GOT3 (cell line): ENCODE measurements at places on chromosomes 6 and 20.

DNA sequence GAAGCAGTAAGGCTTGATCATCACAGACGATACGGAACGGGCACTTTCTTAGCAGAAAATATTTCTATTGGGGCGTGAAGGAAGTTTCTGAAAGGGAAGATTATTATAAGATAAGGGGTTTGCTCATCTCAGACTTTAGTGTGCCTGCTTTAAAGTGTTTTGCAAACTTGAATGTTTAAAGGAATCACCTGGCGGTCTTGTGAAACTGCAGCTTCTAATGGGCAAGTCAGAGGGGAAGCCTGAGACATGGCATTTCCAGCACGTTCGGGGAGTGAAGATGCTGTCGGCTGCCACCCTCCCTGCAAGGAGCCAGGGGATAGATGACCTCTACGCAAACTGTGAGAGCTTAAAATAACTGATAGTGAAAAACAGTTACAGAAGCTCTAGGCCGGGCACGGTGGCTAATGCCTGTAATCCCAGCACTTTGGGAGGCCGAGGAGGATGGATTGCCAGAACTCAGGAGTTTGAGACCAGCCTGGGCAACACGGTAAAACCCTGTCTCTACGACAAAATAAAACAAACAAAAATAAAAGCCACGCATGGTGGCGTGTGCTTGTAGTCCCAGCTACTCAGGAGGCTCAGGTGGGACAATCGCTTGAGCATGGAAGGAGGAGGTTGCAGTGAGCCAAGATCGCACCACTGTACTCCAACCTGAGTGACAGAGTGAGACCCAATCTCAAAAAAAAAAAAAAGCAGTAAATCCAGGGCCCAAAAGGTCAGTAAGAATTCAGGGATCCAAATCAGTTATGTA, 2.3 kb upstream of the KIF16B start:
- no peak for DNase-seq

DNA sequence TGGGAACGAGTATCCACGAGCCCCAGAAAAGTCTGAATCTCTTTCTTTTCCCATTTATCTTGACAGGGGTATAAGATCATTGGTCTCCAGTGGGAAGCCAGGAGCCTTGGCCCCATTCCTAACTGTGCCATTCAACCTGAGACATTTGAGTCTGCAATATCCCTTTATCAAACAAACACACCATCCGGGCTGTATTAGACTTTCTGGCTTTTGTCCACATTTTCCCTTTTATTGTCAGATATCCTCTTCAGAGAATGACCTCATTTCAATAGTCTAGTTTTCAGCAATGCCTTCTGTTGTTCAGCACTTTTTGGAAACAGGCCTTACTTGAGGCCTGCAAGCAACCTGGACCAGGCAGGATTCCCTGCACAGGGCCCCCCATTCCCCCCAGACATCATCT, 15.7 kb downstream of the BPIFA1 start:
- no peak for DNase-seq

- no peak for DNase-seq
Observed at GRCh38 chr20:33554914-33555420, 65.1 kb downstream of the CBFA2T2 start.

DNA sequence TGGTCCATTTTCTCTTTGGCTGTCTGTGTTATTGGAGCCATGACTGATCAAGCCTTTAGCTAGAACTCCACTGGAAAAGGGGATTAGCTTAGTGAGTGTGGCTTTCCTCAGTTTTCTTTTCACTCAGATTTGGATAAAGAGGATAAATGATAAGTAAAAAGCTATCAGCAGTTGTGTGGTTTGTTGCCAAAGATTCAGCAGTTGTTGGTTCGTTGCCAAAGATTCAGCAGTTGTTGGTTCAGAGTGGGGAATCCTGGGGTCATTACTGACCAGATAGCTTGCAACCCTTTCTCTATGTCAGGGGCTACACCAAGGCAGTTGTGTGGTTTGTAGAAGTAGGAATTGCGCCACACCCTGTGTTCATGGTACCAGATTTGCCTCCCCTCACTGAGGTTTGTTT, 107.7 kb upstream of the SCP2D1 start:
- DNase-seq: no peak

- DNase-seq: no peak
Observed at GRCh38 chr6:111294374-111294967, 188.5 kb downstream of the REV3L start.

DNA sequence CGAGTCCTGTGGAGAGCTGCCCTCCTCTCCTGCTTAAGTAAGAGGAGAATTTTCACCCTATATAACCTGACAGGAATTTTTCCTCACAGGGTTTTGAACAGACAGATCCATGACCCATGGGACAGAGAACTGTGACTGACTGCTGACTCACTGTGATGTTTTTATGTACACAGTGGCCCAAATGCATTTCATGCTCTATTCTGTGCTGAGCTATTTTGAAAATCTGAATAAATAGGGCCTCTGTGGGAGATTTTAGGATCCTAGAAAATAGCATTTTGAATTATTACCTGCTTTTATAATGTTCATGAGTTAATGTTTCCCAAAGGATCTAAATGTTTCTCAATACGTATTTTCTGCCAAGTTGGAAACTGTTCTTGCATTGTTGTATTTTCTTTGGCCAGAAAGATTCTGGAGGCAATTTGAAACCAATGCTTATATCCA, 577.4 kb downstream of the HTR1B start:
- no peak for DNase-seq

- DNase-seq: no peak
Observed at GRCh38 chr20:47493963-47494293, 7.8 kb upstream of the NCOA3 start.

- no peak for DNase-seq
Observed at GRCh38 chr6:25035512-25036435, 100.0 kb upstream of the RIPOR2 start.

GRCh38 chr6:84282550-84282949, 55.1 kb upstream of the CEP162 start:
- DNase-seq: no peak

DNA sequence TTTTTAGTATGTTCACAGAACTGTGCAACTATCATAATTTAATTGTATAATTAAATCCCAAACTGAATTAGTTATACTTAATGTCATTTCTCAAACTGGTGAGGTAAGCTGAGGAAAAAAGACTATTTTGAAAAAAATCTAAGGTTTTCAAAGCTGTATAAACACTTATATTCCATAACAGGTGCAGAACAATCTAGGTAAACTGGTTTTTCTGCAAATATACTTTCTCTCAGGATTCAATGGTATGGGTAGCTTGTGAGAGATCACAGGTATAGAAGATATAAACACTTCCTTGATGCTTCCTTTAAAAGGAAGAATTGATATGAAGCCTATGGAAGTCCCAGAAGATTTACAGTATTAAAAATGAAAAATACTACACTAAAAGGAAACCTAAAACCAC, 33.7 kb downstream of the NOL7 start:
- no peak for DNase-seq

- no peak for DNase-seq
Observed at GRCh38 chr20:2084703-2085102, 16.9 kb upstream of the STK35 start.

- no peak for DNase-seq
Observed at GRCh38 chr6:82211326-82211725, 36.2 kb downstream of the IBTK start.

GRCh38 chr20:16752082-16752481, 3.9 kb downstream of the OTOR start:
- DNase-seq: no peak

GRCh38 chr20:56574531-56575142, 41.6 kb downstream of the FAM209B start:
- no peak for DNase-seq

- DNase-seq: no peak
Observed at GRCh38 chr6:56482525-56482924, 160.2 kb downstream of the DST start.

- no peak for DNase-seq
Observed at GRCh38 chr6:41546866-41547798, 951 bp downstream of the FOXP4 start.

- no peak for DNase-seq
Observed at GRCh38 chr6:97412511-97412910, 129.5 kb upstream of the MMS22L start.

DNA sequence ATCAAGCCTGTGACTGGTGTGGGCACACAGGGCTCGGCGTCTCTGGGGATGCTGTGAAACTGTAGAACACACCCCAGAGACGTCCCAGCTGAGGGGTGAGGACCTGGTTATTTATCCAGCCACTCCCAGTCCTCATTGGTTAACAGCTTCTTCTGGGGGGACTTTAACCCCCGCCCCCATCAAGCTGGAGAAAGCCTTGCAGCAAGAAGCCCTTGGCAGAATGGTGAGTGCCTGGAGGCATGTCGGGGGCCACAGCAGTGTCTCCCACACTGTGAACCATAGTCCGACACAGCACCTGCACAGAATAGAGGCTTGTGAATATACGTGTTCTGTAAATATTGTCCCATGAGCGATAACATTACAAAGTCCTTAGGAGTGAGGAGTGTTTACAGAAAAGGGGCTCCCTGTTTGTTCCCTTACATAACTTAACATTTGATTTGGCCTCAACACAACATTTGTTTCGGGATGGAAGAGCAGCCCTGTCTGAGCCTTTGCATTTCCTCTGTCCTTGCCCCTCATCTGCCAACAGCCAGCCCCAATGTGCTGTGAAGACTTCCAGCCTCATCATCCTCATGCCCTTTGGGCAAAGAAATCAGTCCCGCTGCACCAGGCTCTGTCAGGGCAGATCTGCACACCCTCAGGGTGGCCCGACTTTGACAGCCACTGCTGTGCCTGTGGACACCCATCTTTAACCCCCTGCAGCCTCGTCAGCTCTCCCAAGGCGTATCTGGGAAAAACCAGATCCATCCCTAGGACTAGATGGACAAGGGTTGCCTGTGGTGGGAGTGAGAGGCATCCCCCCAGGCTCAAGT, 2.2 kb upstream of the RRBP1 start:
- DNase-seq: no peak

- DNase-seq: no peak
Observed at GRCh38 chr6:133701633-133702331, 187.1 kb upstream of the TCF21 start.

DNA sequence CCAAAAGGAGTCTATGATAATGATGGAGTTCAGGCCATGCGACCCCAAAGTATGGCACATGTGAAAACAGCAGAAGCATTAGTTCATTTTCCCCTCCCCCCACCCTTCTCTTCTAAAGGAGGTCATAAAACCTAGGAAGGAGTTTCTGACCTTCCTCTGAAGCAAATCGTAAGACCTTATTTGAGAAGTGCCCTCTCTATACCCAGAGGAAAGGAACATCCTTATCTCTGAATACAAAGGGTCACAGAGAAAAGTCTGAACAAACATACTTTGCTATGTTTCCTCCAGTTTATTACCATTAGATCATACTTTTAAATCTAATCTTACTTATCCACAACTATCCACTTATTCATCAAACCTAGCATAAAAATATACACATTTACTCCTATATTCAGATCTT, 48.6 kb downstream of the SLX4IP start:
- DNase-seq: no peak

DNA sequence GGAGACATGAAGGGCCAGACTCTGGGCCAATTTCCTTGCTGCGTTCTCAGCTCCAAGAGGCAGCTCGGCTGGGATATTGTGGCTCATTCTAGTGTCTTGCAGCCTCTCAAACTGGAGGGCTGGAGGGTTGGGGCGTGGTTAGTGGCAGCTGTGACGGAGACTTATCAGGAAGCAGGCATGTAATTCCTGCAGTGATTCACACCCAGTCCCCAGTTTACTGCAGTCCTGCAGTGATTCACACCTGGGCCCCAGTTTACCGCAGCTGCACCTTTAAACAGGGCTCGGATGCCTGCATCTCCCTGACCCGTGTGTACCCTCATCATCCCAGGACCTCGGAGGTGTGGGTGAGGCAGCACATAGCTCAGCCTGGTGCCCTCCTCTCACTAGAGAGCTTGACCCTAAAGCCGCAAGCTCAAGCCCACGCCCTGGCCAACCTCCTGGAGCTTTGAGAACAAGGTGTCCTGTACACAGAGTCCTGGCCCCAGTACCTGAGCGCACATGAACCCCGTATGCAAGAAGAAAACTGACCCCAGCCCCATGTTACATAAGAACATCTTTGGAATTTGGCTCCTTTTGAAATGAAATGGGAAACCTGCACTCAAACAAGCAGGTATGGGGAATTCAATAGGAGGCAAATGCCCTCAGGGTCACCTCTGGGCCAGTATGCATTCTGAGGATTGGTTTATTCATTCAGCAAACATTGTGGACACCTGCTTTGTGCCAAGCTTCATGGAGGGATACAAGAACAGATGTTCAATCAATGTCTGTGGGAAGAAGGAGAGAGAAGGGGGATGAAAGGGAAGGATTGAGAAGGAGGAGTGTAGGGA, 55.3 kb upstream of the FAM83D start:
- no peak for DNase-seq

DNA sequence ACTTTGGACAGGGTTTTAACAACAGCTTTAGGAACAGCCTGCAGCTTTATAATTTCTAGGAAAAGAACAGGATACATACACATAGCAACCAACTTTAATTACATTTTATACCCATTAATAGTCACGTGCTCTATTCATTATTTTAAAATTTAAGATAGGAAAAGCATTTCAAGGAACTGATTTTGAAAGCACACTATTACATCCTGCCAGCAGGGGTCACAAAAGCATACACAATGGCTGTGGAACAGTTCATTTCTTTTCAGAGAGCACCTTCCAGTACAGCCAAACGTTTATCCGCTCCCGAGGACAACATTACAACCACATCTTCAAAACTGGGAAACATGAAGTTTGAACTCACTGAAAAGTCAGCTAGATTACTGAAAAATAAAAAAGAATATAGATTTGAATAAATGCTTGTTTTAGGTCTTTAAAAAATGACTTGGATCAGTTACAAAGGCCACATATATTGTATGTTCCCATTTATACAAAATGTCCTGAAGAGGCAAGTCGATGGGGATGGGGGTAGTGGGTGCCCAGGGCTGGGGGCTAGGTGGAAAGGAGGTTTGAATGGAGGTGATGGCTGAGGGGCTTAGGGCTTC, 104.6 kb upstream of the EXOC2 start:
- DNase-seq: no peak

GRCh38 chr6:141463237-141463977, 669.3 kb upstream of the GJE1 start:
- DNase-seq: no peak

- DNase-seq: no peak
Observed at GRCh38 chr20:64099086-64099786, 8.1 kb downstream of the NPBWR2 start.

DNA sequence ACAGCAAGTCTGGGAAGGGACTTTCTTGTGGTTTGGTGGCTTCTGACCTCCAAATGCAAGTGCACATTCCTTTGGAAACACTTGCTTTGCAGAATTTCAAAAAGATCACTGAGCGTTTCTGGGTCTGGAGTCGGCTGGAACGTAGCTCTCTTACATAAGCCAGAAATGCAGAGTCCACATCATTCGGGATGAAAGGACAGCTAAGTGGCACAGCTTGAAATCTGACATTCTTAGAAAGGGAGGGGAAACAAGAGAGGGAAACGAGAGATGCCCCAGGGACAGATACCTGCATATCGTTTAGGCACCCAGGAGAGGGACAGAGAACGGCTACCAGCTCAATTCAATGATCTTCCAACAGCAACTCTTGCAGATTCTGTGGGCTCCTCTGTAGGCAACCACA, 118.7 kb downstream of the NFATC2 start:
- DNase-seq: no peak

GRCh38 chr6:57435475-57436160, 118.2 kb downstream of the PRIM2 start:
- DNase-seq: no peak

- DNase-seq: no peak
Observed at GRCh38 chr6:52495922-52496321, 75.8 kb downstream of the EFHC1 start.
